ENCODE measurements at places on chromosomes 11 and 22. TPM values are rescaled to one million over a fixed set of nuclear protein-coding genes. Genes with fewer than 3 reads are reported as not detected.

The CARD16 gene
- total RNA-seq, result 14.0 TPM

- DNase-seq, result no peak
These were observed 100.9 kb upstream of the USP47 start for GRCh38 chr11:11740836-11741235.

GRCh38 chr11:61075891-61076290 is 26.4 kb upstream of the CD5 start:
- peak; percentile 35 for DNase-seq

DNA sequence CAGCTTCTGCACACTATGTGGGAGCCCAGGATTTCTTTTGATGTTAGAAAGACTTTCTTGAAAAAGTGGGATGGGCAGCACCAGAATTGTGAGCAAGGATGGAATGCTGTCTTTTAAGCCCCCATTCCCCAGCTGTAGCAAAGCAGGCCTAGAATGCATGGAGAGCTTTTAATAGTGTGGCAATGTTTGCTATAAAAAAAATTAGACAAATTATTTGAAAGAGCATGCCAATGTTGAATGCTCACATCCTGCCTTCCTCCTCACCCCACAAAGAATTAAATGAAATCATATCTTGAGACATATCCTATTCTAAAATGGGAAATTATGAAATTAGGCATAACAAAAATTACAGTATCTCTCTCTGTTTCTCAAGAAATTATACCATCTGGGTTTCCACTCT is 154.7 kb downstream of the C11orf91 start:
- no peak for DNase-seq

The SAA4 gene
- total RNA-seq, result not detected

Measured in MCF 10A (cell line).